ENCODE measurements at places on chromosomes 4 and X. TPM values are rescaled to one million over a fixed set of nuclear protein-coding genes. Genes with fewer than 3 reads are reported as not detected.

Gene CXXC4
- 0.20 TPM for total RNA-seq

Gene PDHA2
- total RNA-seq = not detected

Gene FATE1
- not detected for total RNA-seq

DNA sequence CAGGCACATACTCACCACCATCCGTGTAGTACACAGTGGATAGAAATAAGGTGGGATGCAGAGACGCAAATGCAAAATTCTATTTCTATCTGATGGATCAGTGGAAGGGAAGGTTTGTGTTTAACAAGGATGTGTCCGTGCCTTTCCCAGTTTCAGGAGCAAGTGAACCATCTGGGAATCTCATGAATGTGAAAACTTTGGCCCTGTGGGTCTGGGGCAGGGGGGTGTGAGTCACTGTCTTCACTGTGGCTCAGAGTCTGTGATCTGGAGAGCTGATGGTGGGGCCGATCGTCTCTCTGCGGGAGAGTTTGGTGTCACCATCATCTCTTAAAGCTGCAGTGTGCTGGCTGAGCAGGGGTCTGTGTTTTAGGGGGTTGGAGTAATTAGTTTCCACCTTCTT is 179.3 kb upstream of the STS start:
- no peak overlapping the region for H3K4me3 ChIP-seq
- H3K27ac ChIP-seq = no peak overlapping the region
- DNase-seq = no peak
- H3K27me3 ChIP-seq = no peaks in the 10 kb centered on the region
- H3K36me3 ChIP-seq = peaks cover 4% of the 10 kb centered on the region

GRCh38 chr4:165737309-165737972 is 135.6 kb upstream of the TLL1 start:
- DNase-seq = no peak
- no peaks in the 10 kb centered on the region for H3K36me3 ChIP-seq

GRCh38 chr4:150518559-150518958 is 63.4 kb upstream of the MAB21L2 start:
- H3K4me1 ChIP-seq = no peaks in the 10 kb centered on the region
- no peak overlapping the region for H3K4me3 ChIP-seq
- no peak overlapping the region for H3K27ac ChIP-seq
- DNase-seq = no peak

DNA sequence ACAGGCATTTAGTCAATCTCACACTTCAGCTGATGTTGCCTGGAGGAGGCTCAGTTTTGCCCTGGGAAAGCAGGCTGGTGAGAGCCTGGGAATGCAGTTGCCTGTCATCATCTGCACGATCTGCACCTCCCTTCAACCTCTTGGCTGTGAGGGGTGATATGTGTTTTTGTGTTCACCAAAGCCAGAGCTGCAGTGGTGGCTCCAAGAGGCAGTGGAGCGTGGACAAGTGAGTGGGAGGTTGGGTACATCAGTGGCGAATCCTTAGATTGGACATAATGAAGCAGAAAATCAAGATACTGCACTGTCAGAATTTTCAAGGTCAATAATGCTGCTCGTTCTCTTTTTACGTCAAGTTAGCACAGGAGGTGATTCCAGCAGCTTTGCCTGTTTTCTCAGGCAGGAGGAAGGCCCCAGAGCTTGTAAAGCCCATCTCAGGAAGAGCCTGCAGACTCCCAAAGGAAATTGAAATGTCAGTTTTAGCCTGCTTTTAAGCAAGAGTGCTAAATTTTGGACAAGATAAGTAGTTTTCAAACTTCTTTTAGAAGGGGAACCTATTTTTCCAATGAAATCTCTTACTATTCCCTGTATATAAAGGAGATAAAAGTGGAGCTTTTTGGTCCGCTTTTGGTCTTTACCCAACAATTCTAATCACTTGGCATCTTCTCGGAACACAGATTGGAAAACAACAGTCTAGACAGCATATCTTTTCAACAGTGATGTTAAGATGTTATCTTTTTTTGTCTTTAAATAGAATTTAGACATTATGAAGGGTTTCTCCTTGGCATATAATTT is 92.8 kb downstream of the FRAS1 start:
- H3K4me1 ChIP-seq = no peaks in the 10 kb centered on the region
- no peaks in the 10 kb centered on the region for H3K27me3 ChIP-seq
- H3K4me3 ChIP-seq = no peak overlapping the region
- no peak overlapping the region for H3K27ac ChIP-seq
- no peaks in the 10 kb centered on the region for H3K36me3 ChIP-seq

DNA sequence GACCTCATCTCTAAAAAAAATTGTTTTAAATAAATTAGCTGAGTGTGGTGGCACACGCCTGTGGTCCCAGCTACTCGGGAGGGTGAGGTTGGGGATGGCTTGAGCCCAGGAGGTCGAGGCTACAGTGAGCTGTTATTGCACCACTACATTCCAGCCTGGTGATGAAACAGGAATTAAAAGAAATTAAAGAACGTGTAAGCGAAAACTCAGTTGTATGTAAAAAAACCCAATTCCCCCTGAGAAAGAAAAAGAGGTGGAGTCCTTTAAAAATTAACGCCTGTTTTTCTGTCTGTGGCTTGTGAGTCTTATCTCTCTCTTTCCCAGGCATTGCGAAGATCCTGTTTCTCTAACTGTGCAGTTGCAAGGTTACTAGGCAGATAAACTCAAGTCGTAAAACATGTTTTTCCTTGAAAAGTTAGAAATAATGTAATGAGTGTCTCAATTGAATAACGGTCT is 22.1 kb downstream of the EPGN start:
- H3K27me3 ChIP-seq = peaks cover 9% of the 10 kb centered on the region
- H3K4me3 ChIP-seq = no peak overlapping the region

DNA sequence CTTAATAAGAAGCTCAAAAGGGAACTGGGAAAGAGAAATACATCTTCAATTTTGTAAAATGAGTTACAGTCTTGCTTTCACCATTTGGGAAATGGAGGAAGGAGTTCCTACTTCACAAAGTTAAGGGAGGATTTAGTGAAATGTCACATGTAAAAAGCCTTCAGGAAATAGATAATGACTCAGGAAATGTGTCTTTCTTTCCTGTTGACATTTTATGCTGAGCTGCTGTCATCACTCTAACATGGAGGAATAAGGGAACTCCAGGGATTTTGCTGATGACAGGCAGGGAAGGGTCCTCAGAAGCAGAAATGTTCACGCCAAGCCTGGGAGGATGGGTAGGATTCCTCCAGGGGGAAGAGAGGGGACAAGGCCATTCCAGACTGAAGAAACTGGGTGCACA is 251.1 kb downstream of the USP46 start:
- no peak overlapping the region for H3K27ac ChIP-seq
- H3K4me1 ChIP-seq = no peaks in the 10 kb centered on the region
- H3K27me3 ChIP-seq = no peaks in the 10 kb centered on the region
- no peaks in the 10 kb centered on the region for H3K36me3 ChIP-seq
- no peak for DNase-seq

DNA sequence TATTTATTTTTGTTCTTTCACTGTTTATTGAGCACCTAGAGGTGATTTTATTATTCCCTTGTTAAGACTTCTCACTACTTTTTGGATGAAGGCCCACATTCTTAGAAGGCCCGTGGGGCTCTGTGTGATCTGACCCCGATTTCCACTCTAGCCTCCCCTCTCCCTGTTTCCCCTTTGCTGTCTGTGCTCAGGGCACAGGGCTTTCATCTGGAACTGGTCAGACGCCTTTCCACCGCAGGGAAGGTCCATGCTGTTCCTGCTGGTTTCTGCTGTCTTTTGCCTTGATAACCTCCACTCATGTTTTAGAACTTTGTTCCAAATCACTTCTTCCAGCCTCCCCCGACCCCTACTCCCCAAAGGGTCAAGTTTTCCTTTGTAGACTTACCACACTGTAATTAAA is 31.3 kb upstream of the ANAPC4 start:
- H3K36me3 ChIP-seq = no peaks in the 10 kb centered on the region
- H3K4me1 ChIP-seq = no peaks in the 10 kb centered on the region
- H3K27ac ChIP-seq = no peak overlapping the region
- H3K4me3 ChIP-seq = no peak overlapping the region
- no peaks in the 10 kb centered on the region for H3K27me3 ChIP-seq
- no peak for DNase-seq

All from T-cell (primary cell).